ENCODE measurements at places on chromosomes 7 and 10. TPM values are rescaled to one million over a fixed set of nuclear protein-coding genes. Genes with fewer than 3 reads are reported as not detected.

The FAM221A gene
- total RNA-seq, result 6.5 TPM

The TDRD1 gene
- total RNA-seq, result 0.25 TPM

The MSMB gene
- total RNA-seq, result not detected

The NYAP1 gene
- 0.15 TPM for total RNA-seq

The AS3MT gene
- total RNA-seq, result 0.13 TPM

The NAPEPLD gene
- 7.0 TPM for total RNA-seq

Measured in activated CD8-positive, alpha-beta memory T cell treated with anti-CD3 and anti-CD28 coated beads for 36 hours (primary cell).